Right renal pelvis (tissue), 4 donors: ENCODE measurements at places on chromosomes 16 and 17. TPM values are rescaled to one million over a fixed set of nuclear protein-coding genes. Genes with fewer than 3 reads are reported as not detected.

The CLEC18B gene
- polyA plus RNA-seq, result 91.0 TPM

The ACSF3 gene
- 35.7 TPM for polyA plus RNA-seq

The MYH10 gene
- polyA plus RNA-seq, result 236 TPM

The LRRC36 gene
- polyA plus RNA-seq, result 4.0 TPM

The NUBP1 gene
- polyA plus RNA-seq, result 36.3 TPM

The C17orf50 gene
- polyA plus RNA-seq, result not detected

The TP53TG3F gene
- not detected for polyA plus RNA-seq

The TBC1D3 gene
- not detected for polyA plus RNA-seq

The TBC1D3K gene
- not detected for polyA plus RNA-seq

The SNAI3 gene
- polyA plus RNA-seq, result 0.39 TPM

The DHODH gene
- polyA plus RNA-seq, result 15.2 TPM

The ARHGAP44 gene
- polyA plus RNA-seq, result 7.8 TPM

The NR1D1 gene
- 4.4 TPM for polyA plus RNA-seq

The LITAFD gene
- polyA plus RNA-seq, result 0.20 TPM

The PRAC2 gene
- polyA plus RNA-seq, result not detected

The PIK3R5 gene
- 1.4 TPM for polyA plus RNA-seq

The TMC8 gene
- 1.4 TPM for polyA plus RNA-seq

The ZSWIM7 gene
- 40.6 TPM for polyA plus RNA-seq

The MYADML2 gene
- 0.08 TPM for polyA plus RNA-seq

The SYNGR3 gene
- 2.0 TPM for polyA plus RNA-seq

The SYT17 gene
- polyA plus RNA-seq, result 8.7 TPM

The SMPD3 gene
- 1.1 TPM for polyA plus RNA-seq

The TP53TG3 gene
- polyA plus RNA-seq, result not detected

The FBXW10B gene
- 0.97 TPM for polyA plus RNA-seq

The MYH13 gene
- polyA plus RNA-seq, result 0.17 TPM

The HOXB4 gene
- 10.3 TPM for polyA plus RNA-seq

The PRSS33 gene
- 0.28 TPM for polyA plus RNA-seq

The PDK2 gene
- 126 TPM for polyA plus RNA-seq

The CES3 gene
- 2.4 TPM for polyA plus RNA-seq

The CFAP97D1 gene
- not detected for polyA plus RNA-seq

The SPN gene
- 3.4 TPM for polyA plus RNA-seq

The KRT33B gene
- polyA plus RNA-seq, result not detected

The HOXB9 gene
- 63.8 TPM for polyA plus RNA-seq

The CCL13 gene
- not detected for polyA plus RNA-seq

The SLC35G6 gene
- polyA plus RNA-seq, result 0.22 TPM

The CBFA2T3 gene
- 3.3 TPM for polyA plus RNA-seq

The ITGB4 gene
- polyA plus RNA-seq, result 10.9 TPM

The USP43 gene
- 7.4 TPM for polyA plus RNA-seq

The SLC4A1 gene
- polyA plus RNA-seq, result 9.5 TPM

The CA5A gene
- 0.42 TPM for polyA plus RNA-seq

The TEDC2 gene
- polyA plus RNA-seq, result 9.8 TPM

The SP2 gene
- polyA plus RNA-seq, result 25.6 TPM

The PRSS21 gene
- 0.33 TPM for polyA plus RNA-seq

The PNMT gene
- polyA plus RNA-seq, result 3.3 TPM

The HSD17B2 gene
- 15.4 TPM for polyA plus RNA-seq

The NPIPA2 gene
- 4.8 TPM for polyA plus RNA-seq
